Effector CD8-positive, alpha-beta T cell (primary cell): ENCODE measurements at places on chromosomes 1 and 21.

GRCh38 chr1:207987164-207987563, 76.2 kb upstream of the CD34 start:
- DNase-seq: no peak

GRCh38 chr1:111442457-111442856, 6.6 kb downstream of the WDR77 start:
- DNase-seq: no peak

- no peak for DNase-seq
Measured at GRCh38 chr1:231927431-231927830, 300.8 kb downstream of the DISC1 start.

DNA sequence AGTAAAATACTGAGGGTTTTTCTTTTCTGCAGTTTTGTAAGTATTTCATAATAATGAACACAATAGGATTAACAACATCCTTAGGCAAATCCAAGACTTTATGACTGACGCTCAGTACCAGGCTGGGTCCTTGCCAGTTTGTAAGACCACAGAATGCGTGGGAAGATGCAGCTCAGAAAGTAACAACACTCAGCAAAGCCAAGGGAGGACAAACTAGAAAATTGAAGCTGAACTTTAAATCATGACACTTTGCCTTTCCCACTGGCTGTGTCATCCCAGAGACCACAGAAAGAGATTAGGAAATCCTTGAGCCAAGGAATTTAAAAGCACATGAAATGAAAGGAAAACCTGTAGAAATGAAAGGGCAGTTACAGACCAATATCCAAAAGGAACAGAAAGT, 426.3 kb upstream of the CHRM3 start:
- DNase-seq: no peak

- no peak for DNase-seq
Measured at GRCh38 chr1:13766592-13767564, 66.9 kb downstream of the PRDM2 start.

- no peak for DNase-seq
Measured at GRCh38 chr21:45270306-45270821, 17.3 kb downstream of the POFUT2 start.

- no peak for DNase-seq
Measured at GRCh38 chr1:179588425-179589024, 3.1 kb upstream of the TDRD5 start.

DNA sequence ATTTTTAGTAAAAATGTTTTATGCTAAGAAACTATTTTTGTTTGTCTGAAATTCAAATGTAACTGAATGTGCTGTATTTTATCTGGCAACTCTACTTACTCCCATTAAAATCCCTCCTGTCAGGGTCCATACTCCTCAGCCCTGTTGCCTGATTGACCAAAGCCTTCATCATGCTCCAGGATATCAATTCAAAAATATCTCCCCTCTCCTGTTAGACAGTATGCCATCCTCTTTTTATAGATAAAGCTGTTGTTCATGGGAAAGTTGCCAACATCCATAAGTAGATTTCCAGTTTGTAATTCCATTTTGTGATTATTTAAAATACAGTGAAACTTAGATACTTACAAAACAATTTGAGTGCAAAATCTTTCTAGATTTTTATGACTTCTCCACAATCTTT, 65.7 kb downstream of the DTL start:
- DNase-seq: no peak

DNA sequence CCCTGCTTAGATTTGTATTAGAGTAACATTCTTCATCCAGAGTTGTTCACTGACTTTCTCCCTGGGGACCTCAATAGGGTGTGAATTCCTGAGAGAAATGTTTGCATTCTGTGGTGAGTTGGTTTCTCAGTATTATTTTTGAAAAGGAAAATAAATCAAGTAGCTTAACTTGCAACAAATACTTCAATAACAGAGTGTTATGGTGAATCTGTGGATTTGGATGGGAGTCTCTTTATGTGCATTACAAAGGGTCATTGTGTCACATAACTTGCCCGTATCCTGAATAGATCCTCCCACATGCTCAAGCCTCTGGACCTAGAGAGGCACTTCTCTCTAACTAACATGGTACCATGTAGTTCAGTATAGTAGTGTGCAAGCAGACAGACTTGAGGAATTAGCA, 68.4 kb upstream of the IPO9 start:
- no peak for DNase-seq

DNA sequence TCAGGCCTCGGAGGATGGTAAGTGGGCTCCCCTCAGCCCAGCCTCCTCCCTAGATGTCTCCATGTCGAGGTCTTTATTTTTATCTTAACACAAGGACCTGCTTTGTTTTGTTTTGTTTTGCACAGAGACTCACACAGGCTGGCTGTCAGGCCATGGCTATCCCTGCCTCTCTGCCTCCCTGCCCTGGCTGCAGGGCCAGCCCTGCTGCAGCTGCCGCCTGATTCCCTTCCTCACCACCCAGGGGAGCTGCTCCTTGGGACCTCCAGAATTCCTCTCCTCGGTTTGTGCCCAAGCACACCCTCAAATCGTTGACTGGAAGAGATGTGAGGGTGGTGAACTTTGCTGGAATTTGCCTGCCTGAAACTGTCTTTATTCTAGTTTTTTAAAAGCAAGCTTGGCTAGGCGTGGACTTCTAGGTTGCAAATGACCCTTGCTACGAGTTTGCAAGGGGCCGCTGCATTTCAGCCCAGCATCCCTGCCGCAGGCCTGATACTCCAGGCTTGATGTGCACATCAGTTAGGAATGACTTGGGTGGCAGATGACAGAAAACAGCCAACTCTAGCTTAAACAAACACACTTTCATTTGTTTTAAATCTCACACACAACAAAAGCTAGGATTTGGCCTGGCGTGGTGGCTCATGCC, 37.1 kb downstream of the WNT9A start:
- no peak for DNase-seq

- no peak for DNase-seq
Measured at GRCh38 chr1:117566556-117566955, 39.3 kb upstream of the TENT5C start.

- no peak for DNase-seq
Measured at GRCh38 chr1:10635085-10635896, 160.5 kb downstream of the PEX14 start.

GRCh38 chr1:81472387-81472786, 328.3 kb upstream of the ADGRL2 start:
- no peak for DNase-seq

DNA sequence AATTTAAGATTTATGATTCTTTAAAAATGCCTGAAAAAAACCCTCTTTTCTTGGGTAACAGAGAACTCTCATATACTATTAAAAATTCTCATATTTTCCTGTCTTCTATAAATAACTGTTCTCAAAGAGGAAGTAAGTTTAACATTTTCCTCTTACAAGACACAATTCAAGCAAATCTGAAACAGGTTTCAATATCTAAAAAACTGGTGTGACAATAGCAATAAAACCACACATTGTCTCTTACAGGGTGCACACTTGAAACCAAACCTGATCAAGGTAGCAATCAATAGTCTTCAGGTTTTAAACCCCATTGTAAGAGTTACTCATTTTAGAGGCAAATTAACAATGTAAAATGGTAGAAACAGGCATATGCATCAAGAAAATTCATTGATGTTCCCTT, 28.0 kb downstream of the FUBP1 start:
- DNase-seq: no peak

GRCh38 chr1:184078564-184079249, 27.2 kb downstream of the TSEN15 start:
- no peak for DNase-seq

DNA sequence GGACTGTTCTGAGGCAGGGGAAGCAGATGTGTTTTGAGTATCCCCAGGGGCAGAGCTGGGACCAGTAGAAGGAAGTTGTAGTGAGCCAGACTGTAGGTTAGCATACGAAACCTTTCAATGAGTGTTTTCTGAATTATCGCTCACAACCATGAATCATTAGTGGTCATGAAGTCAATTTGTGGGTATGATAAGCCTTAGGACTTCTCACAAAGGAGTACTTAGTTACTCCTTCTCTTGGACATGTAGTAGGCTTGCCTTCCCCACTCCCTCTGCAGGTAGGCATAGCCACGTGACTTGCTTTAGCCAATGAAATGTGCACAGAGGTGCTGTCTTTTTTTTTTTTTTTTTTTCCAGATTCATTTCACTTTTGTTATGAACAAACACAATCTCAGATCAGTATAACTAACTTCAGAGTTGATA, 23.9 kb upstream of the FAAH start:
- no peak for DNase-seq

DNA sequence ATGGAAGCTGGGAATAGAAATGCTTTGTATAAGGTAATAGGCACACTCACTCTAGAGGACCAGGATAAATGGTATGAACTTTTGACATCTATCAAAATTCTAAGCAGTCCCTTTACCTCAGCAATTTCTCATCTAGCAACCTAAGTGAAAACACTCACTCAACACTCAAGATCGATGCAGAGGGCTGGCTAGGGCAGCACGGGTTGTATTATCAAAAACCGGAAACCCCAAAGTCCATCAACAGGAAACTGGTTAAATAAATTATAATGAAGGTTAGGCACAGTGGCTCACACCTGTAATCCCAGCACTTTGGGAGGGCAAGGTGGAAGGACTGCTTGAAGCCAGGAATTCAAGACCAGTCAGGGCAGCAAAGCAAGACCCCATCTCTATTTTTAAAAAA, 9.4 kb downstream of the USP48 start:
- DNase-seq: no peak

DNA sequence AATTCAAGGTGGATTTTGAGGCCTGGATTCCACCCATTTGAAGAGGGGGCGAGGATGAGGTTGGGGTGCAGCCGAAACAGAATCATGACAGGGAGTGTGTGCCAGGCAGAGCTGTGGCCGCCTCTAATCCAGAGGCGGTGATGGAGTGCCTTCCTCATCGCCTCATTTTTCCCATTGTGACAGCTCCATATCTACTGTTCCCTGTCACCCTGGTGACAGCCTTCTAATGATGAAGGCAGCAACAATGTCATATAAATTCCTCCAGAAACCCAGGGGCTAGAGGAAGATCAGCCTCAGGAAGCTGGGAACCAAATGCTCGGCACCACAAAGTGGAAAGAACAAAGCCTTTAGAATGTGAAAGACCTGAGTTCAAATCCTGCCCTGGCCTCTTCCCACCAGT, 42.0 kb downstream of the LRRN2 start:
- DNase-seq: no peak

DNA sequence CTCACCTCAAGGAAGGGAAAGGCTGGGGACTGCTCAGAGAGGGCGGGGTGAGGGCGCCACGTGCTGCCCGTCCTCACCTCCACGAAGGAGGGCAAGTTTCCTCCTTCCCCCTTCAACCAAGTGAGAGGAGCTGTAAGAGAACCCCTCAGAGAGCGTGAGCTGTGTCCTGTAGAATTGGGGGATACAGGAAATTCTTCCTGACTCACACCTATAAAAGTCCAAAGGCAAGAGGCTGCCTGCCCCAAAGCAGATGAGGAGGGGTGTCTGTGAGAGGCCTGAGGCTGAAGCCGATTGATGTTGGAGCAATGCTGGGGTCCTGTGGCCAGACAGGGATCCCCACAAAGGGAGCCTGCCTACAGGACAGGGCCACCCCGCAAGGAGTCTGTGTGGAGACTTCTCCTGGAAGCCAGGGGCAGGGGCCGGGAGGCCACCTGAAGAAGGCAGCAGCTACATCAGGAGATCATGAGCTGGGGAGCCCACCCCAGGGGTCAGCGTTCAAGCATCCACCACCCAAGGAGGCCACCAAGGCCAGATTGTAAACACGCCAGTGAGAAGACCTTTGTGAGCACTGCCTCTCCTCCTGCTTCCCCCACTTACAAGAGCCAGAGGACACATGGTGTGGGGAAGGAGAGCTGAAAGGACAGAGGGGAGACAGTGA, 27.7 kb downstream of the S100A6 start:
- no peak for DNase-seq

- DNase-seq: no peak
Measured at GRCh38 chr1:219882096-219882495, 46.3 kb downstream of the SLC30A10 start.

- no peak for DNase-seq
Measured at GRCh38 chr21:45169001-45169400, 94.6 kb downstream of the ADARB1 start.

DNA sequence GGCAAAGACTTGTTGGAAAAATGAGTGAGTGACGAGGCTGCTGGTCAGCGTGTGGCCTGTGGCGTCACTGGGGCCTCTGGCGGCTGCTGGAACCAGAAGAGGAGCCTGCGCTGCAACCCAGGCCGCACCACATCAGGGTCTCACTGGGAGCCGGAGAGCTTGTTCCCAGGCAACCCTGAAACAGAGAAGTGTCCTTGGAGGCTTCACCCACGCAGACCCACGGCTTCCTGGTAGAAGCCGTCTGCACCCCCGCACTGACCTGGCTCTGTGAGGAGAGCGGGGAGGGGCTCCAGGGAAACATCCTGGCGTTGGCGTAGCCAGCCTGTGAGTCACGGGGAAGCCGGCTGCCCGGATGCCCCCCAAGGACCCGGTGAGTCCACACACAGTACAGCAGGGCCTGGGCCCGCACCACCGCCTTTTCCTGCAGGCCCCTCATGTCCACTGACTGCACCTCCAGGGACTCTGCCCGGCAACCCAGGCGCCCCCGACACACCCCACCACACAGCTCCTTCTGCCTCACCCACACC, 57.4 kb downstream of the COL6A1 start:
- no peak for DNase-seq

DNA sequence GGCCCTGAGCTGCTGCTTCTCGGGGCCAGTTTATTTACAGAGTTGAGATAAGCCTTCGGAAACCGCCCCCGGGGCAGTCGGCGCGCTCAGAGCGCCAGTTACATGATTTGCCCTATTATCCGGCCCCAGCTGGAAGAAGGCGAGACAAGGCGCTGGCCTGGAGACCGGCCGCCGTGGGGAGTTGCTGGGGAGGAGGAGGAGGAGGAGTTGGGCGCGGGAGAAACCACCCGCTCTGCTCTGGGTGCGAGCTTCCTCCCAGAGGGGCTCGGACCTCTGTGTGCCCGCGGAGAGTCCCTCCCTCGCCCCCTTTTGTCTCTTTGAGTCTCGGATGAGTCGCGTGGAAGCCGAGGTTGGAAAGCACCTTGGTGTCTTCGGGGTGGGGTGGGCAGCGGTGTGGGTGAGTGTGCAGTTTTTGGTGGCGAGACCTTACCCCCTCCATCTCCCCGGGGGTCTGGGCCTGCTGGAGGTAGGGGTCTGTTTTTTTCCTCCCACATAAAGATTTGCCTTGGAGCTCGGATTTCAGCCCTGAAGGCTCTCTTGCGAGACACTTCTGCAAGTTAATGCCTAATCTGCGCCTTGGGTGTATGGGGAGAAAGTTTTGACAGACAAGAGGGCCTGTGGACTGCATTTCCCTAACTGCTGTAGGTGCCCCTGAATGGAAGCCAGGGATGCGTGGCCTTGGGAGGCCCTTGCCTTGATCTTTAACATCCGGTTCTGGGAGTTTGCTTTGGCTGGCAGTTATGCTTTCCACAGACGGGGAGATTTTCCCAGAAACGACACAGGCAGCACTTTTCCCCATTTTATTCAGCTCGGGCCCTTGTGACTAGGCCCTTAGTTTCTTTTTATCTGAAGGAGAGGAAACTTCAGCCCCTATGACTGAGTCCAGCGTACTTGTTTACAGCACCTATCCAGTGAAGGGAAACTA, 80.0 kb downstream of the NDUFS5 start:
- DNase-seq: no peak

- no peak for DNase-seq
Measured at GRCh38 chr1:147156642-147157041, 15.6 kb downstream of the PRKAB2 start.
